ENCODE measurements at places on chromosomes 5 and 9.

GRCh38 chr9:93183663-93184431 is at the start of gene WNK2:
Gene WNK2 (plus strand): TSS chr9:93184139. CDS start chr9:93184930, 791 bp downstream.
- peak; percentile 30 for DNase-seq

DNA sequence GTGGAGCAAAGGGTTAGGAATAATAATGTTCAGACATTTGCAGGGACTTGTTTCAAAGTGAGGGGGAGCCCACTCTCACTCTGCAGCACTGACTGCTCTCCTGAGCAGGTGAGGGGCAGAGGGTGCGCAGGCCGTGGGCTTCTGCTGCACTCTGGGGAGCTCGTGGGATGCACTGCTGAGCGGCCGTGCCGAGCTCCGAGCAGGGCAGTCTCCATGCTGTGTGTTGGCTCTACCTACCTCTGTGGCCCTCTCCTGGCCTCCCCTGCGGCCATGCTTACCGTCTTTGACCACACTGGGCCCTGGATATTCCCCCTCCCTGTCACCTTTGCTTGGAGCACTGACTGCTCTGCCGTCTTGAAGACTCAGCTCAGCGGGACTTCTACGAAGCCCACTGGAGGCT is 33.7 kb downstream of the CRB2 start:
- no peak for DNase-seq

- peak; percentile 4 for DNase-seq
Observed at GRCh38 chr5:135222771-135223170, 176.3 kb downstream of the MACROH2A1 start.

DNA sequence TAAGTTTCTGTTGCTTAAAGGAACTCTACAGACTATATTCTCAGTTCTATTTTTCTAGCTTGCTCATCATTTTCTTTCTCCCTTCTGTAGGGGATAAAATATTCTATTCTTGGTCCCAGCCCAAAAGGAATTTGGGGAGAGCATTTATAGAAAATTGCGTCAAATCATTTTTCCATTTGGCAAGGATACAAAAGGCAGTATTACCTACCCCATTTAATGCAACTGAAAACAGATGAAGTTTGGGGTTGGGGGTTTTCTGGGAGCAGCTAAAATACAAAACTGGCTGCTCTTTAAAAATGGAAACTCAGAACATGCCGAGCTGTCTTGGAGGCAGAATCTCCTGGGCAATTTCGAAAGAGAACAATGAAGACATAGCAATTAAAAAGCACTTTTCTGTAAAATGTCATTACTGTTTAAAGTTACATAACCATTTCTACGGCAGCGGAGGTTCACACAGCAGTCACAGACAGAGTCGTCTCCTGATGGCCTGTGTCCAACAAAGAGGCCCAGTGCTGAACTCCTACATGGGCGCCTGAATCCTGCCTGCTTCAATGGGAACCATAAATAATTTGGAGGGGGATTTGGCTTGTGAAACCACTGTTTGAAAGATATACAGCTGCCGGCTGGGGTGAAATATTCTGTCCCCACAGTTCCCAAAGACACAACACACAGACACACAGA is 152.4 kb downstream of the BRINP1 start:
- no peak for DNase-seq

DNA sequence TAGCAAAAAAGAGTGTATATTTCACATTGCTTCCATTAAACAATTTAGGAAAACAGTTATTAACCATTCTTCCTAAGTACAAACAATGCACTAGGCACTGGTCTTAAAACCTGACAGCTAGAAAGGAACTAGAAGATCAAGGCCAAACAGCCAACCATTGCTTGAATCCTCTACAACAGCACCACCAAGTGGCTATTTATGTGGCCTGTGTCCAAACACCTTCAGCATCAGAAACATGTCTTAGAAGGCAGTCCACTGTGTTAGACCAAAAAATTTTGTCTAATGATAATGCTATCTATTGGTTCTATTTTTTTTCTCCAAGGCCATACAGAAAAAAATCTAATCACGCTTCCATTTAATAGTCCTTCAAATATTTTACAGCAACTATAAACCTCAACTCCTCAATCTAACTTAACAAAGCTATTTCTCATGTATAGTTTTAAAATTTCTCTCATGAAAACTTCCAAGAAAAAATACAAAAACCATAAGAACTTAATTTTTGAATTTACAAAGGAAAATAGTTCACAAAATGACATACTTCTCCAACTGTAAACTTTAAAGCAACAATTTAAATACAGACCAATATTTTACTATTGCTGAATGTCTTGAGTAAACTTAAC is 36.1 kb downstream of the CAAP1 start:
- DNase-seq, result peak; percentile 24

- DNase-seq, result no peak
Observed at GRCh38 chr9:134875371-134875770, 5.2 kb upstream of the FCN2 start.

GRCh38 chr9:112308588-112308987 is 24.8 kb downstream of the PTBP3 start:
- no peak for DNase-seq

- DNase-seq, result no peak
Observed at GRCh38 chr5:149172261-149172660, 31.0 kb downstream of the ABLIM3 start.

DNA sequence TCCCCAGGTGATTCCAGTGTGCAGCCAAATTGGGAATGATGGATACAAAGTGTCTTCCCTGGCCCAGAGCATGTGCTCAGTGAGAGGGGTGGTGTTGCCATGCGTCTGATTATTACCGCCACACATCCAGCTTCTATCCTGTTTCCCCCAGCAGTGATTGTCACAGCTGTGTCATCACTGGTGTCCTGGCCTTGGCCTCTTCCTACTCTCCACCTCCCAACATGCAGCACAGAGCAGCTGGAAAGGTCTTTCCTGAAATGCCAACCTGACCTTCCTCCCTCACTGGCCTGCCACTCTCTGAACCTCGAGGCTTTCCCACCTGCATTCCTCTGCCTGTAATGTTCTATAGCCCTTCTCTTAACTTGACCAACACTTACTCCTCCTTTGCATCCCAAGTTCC is 60.0 kb downstream of the TMOD1 start:
- no peak for DNase-seq

DNA sequence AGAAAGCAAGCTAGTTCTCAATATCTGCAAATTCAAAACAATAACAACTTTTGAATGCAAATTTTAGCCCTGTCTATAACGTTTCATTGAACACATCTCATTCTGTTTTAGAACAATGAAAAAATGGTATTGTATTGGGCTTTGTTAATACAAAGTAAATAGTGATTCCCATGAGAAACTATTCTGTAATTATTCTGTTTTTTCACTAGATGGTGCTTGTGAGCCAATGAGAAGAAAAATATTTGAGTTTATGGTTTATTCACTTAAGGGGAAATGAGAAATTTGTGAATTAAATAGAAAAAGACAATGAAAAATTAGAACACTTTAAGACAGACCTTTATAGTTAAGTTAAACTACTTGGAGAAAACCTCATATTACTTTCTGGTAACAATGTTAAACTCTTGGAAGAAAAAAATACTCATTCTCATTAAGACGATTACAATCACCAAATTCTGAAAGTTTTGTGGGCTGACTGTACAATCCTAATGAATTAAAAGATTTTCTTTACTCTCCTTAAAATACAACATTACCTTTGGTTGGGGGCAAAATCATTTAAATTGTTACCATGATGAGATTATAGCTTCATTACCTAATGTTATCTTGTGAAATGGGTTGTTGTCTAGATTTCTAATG is 127.0 kb downstream of the NNT start:
- DNase-seq, result no peak

- no peak for DNase-seq
Observed at GRCh38 chr5:143682246-143682905, 129.6 kb upstream of the HMHB1 start.

DNA sequence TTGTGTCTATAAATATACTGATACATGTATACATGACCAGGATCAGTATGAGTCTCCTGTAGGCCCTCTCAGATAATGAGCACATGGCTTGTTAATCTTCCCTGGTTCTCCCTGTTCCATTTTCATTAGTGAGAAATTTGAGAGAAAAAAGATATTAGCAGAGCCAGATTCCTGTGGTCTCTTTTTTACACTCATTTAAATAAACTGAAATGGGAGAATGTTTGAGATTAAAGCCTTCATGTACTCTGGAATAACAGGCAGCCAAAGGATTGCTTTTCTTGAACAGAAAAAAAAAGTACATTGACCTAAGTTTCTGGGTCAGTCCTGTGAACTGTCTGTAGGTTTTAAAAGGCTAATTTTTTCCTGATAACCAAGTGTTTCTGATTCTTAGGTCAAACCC is 44.2 kb downstream of the PWWP2A start:
- no peak for DNase-seq

GRCh38 chr5:17169507-17169906 is 47.9 kb upstream of the BASP1 start:
- no peak for DNase-seq

- DNase-seq, result no peak
Observed at GRCh38 chr5:39249564-39250274, 30.4 kb upstream of the FYB1 start.

DNA sequence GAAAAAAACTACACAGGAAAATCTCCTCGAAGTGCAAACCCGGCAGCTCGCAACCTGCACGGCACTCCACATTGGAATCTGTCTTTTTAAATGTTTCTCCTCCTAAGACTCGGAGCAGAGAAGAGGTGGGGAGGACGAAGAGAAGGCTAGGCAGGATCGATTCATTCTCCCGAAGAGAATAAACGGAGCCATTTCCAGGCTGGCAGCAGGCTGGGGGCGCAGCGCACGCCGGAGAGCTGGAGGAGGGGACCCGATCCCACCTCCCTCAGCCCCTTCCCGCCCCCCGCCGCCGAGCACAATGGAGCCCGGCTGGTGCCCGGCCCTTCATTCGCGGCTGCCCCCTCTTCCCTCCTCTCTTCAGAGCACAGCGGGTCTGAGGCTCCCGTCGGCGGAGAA is 628 bp downstream of the HOMER1 start:
- DNase-seq, result no peak

GRCh38 chr5:98168871-98169270 is 604.6 kb upstream of the RGMB start:
- no peak for DNase-seq

DNA sequence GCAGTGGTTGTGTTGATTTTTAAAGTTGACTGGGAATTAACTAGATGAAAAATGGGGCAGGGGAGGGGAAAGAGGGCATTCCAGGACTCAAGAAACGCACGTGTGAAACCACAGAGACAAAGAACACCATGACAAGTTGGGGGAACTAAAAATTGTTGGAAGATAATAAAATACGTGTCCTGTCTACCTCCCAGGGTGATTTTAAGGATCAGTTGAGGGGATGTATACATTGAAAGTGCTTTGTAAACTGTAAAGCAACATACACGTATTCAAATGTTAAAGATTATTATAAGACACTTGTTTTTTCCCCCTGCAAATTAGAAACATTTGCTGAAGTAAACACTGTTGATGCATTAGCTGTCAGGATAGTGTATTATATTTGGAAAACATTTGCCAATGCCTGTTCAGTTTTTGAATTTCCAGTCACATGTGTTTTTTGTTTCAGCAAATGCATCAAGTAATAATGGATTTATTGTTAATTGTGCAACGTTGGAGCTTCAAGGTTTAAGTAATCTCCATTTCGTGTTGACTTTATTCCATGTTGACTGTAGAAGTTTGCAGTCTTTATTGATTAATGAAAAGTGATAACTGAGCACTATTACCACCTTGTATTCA is 412.7 kb downstream of the ACTL7B start:
- no peak for DNase-seq

GRCh38 chr5:55897206-55897894 is 46.2 kb downstream of the IL31RA start:
- no peak for DNase-seq

- peak; percentile 73 for DNase-seq
Observed at GRCh38 chr5:102755686-102756371, 724 bp downstream of the PAM start.

DNA sequence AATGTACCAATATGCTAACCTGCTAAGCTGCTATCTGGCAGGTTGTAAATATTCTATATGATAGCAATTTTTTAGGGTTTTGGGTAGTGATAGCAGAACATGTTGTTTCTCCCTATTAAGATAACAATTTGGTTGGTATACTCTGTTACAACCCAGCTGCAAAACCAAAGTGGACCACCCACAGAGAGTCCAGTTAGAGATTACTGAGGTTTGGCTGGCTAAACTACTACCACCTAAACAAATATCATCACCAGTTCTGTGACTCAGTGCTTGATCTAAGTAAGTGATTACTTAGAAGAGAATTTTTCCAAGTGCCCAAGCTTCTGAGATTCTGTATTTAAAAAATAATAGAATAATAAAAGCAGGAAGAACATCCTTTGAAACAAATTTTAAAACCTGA is 72.3 kb downstream of the XRCC4 start:
- no peak for DNase-seq

DNA sequence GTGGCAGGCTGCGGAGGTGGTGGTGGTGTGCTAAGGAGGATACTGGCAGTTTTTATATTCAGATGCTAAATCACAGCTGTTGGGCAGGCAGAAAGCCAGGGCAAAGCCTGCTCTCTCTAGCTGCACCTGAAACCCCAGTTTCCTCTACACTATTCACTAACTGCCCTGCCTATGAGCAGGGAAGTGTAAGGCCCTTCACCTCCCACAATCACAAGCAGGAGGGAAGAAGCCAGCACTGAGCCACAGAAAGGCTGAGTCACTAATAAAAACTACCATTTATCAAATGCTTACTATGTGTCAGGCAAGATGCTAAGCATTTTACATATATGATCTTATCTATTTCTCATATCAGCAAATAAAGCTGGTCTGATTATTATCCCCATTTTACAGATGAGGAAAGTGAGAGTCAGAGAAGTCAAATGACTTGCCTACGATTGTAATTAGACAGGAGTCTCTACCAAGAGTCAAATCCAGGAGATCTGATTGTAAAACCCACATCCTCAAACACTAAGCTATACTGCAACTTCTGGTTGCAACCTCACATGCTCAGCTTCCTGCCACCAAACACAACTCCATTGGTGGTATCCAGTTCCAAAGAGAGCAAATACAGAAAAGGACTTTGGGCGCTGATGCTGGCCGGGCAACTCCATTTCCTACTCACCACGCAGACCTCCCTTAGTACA is 17.7 kb upstream of the IL6ST start:
- no peak for DNase-seq

DNA sequence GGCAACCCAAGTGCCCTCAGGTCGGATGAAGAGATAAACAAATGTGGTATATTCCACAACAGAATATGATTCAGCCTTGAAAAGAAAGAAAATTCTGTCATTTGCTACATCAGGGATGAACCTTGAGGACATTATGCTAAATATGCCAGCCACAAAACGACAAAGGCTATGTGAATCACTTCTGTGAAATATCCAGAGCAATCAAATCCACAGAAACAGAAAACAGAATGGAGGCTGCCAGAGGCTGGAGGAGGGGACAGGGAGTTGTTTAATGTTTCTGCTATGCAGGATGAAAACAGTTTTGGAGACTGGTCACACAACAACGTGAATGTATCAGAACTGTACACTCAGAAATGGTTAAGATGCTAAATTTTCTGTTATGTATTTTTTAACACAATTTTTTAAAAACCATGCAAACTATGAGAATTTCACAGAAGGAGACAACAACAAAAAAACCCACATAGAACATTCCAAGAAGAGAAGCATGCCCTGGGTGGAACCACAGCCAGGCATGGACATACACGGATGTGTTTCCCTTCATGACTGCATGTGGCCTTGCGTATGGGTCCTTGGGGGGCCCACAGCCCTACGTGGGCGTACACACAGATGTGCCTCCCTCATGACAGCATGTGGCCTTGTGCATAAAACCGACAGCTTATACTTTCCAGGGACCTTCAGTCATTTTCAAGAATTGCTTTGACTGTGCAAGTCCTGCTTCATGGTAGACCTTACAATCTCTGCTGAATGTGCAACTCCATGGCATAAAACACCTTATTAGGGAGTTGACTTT is 146.7 kb downstream of the ROR2 start:
- peak; percentile 2 for DNase-seq
